NCI-H2081 (cell line): ENCODE measurements at places on chromosomes 6 and 20.
A peak's percentile ranks its signal among the peaks of the same experiment; 100 is the strongest.

DNA sequence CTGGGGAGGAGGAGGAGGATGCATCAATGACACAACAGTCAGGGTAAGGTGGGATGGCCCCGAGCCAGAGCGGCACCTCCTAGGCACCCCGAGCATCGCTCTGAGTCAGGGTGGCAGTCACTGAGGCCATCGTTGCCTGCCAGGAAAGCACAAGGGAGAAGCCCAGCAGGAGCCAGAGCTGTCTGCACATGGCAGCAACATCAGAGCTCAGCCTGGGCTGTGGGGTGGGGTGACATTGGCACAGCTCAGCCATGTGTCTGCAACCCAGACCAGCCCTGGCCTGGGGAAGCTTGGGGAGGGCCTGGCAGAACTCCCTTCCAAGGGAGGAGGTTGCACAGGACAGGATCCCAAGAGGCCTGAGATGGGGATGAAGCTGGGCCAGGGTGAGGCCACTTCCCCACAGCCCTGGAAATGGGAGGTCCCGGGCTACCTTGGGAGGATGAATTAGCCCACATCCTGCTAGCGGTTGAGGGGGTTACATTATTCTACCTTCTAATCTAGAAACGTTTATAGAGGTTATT is 255.6 kb downstream of the MAFB start:
- no peak for DNase-seq

GRCh38 chr20:60313614-60314013 is 355.4 kb downstream of the CDH26 start:
- no peak for DNase-seq

DNA sequence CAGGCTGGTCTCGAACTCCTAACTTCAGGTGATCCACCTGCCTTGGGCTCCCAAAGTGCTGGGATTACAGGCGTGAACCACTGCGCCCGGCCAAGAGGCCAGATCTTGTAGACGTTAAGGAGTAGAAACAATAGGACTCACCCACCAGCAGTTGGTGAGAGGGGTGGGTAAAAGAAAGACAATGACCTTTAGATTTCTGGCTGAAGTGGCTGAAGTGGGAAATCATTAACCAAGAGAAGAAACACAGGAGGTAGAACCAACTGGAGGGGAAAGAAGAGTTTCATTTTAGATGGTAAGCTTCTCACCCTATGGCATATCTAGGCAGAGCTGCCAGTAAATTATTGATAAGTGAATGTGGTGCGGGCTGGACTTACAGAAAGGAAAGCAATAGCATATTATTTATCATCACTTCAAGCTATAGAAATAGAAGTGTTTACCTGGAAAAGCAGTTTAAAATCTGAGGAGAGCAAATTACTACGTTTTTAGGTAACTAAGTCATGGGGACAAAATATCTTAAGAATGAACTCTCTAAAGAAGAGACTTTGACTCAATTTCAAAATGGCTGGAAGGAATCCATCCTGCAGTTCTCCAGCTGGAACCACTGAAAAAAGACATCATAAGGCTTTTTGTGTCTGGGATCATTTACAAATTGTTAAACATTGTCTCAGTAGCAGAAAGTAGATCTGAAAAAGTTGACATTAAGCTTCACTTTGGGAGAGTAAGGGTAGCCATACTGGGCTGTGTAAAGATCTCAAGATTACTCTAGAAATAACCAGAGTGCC is 109.6 kb downstream of the ALDH8A1 start:
- DNase-seq, result no peak

- no peak for DNase-seq
Measured at GRCh38 chr20:7893014-7893730, 47.1 kb downstream of the HAO1 start.

DNA sequence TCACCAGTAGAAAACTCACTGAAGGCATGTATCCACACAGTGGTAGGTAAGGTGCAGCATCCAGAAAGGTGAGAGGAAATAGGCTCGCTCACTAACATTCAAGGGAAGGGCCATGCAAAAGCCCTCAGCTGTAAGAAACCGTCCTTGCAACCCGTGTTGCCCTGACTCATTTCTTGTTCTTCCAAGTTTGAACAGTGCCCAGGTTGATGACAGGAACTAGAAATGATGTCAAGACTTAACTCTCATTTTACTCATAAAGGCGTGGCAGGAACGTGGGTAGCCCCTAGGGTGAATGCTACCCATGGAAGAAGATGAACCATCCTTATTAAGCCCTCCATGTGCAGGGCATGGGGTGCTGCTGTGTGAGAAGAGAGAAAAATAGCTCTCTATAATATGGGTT is 187.6 kb downstream of the CD83 start:
- DNase-seq, result no peak

- DNase-seq, result peak; percentile 12
Measured at GRCh38 chr6:167898673-167899311, 72.1 kb downstream of the AFDN start.
